Stimulated activated CD4-positive, alpha-beta T cell treated with anti-CD3 and anti-CD28 coated beads, Interleukin-15, amount 100 ng/mL, for 1 hour (primary cell): ENCODE measurements at places on chromosomes 4 and X.

DNA sequence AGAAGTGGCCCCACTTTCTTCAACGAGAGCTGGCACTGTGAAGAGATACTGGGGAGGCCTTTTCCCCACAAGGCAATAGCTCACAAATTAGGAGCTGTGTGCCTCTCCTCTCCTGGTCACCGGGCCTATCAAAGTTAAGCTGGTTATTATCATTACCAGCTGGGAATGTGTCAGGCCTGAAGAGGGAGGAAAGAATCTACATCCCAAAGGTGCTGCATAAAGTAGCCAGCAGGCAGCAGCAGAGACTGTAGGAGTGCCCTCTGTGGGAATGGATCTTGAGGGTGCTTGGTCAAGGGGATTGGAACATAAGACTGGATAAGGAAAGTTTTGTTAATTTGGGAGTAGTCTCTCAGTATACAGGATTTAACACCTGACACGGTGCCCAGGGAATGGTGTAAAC is 9.1 kb upstream of the TMPRSS11D start:
- DNase-seq: no peak

DNA sequence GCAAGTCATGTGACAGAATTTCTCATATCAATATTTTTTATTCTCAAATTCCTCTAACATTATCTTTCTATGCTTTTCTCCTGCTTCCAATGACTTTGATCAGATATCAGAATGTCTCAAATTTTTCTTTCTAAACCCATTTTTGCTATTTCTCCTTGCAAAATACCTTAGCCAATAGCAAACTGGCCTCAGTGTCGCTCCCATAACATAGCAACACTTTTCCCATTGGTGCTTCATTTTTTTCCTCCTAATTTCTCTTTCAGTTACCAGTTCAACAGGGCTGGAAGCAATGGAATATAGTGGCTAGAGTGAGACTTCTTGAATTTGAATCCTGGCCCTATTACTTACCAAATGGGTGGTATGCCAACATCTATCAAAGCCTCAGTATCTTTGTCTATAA is 1091.6 kb downstream of the C4orf33 start:
- DNase-seq: no peak

DNA sequence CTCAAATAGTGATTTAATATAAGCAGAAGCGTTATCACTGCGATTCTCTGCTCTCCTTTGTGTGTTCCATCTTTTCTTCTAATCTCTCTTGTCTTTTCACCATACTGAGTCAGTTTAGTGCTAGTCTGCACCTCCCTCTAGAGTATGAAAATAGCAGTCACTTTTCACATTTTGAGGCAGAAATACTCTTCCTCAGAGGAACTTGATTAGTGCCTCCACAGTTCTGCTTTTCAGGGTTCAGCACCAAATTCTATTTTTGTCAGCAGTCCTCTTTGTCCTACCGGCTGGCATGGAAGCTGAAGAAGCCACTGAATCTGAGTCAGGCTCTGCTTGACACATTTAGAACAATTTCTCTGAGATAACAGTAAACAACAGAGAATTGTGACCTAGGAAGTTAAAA is 49.7 kb upstream of the ANKRD17 start:
- DNase-seq: no peak

DNA sequence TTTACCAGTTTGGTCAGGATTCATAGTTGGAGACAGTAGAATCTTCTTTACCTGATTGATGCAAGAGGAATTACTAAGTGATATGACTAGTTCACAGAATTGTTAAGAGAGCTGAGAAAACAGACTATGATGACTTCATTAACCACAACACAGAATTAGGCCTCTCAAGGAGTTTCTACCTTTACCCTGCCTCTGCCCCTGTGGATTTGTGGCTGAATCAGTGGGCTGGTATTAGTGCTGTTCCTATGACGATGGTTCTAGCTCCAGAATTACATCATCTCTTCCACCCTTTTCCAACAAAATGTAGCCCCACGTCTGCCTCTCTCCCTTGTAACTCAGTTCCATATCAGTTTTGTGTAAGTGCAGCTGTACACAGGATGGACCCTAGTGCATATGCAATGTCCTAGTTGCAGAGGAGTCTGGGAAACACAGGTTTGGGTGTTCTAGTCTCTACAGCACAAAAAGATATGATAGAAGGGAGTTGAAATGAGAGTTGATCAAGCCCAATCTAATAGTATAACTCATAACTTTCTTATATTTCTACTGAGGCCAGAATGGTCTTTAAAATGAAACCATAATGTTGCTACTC is 99.3 kb downstream of the ANXA5 start:
- DNase-seq: no peak

- no peak for DNase-seq
Observed at GRCh38 chr4:114192854-114193253, 213.4 kb upstream of the ARSJ start.

- DNase-seq: no peak
Observed at GRCh38 chrX:44529310-44529709, 13.3 kb downstream of the FUNDC1 start.

- DNase-seq: peak; percentile 52
Observed at GRCh38 chr4:41882625-41883347, 52.4 kb upstream of the TMEM33 start.

GRCh38 chr4:101983835-101984234 is 193.3 kb downstream of the BANK1 start:
- no peak for DNase-seq

DNA sequence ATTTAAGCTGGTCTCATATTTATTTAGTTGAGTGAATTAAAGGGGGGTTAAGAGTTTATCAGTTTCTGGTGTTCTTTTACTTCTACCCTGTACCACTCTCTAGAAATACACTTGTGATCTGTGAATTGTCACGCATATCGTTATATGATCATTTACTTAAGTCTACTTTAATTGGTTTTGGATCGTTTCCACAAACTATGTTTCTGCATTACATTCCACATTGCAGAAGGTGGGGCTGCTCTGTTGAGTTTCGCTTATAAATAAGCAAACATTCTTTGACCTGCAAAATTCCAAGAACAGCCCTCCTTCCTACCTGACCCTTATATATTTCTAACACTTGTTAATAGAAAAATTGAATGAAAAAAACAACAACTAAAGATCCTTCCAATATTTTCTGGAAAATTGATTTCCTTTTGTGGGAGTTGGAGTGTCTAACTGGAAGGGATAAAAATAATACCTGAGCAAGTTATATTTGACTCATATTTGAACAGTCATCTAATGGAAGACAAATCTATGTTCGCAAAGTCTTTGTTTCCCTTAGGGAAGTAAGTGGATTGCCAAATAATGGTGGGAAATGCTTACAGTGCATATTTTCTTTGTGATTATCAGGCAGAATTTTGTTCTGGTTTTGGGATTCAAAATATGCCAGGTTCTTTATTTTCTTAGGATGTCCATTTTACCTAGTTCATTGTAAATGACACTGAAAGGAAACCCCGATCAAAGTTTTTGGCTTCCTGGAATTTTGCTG is 152.7 kb downstream of the RELL1 start:
- no peak for DNase-seq

DNA sequence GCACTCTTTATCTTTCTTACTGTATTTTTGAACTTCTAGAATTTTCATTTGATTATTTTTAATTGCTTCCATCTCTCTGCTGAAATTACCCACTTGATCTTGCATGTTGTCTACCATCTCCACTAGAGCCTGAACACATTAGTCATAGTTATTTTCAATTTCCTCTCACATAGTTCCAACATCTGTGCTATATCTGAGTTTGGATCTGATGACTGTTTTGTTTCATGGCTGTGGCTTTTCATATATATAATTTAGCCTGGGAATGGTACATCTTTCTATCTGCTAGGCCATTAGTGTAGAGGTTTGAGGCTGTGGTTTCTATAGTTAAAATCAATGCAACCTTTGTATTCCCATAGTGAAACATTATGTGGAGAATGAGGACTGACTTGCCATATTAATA is 33.2 kb downstream of the NPY2R start:
- DNase-seq: no peak

GRCh38 chrX:144732588-144732987 is 514.7 kb upstream of the SPANXN1 start:
- no peak for DNase-seq

- no peak for DNase-seq
Observed at GRCh38 chr4:101954975-101955678, 164.6 kb downstream of the BANK1 start.

DNA sequence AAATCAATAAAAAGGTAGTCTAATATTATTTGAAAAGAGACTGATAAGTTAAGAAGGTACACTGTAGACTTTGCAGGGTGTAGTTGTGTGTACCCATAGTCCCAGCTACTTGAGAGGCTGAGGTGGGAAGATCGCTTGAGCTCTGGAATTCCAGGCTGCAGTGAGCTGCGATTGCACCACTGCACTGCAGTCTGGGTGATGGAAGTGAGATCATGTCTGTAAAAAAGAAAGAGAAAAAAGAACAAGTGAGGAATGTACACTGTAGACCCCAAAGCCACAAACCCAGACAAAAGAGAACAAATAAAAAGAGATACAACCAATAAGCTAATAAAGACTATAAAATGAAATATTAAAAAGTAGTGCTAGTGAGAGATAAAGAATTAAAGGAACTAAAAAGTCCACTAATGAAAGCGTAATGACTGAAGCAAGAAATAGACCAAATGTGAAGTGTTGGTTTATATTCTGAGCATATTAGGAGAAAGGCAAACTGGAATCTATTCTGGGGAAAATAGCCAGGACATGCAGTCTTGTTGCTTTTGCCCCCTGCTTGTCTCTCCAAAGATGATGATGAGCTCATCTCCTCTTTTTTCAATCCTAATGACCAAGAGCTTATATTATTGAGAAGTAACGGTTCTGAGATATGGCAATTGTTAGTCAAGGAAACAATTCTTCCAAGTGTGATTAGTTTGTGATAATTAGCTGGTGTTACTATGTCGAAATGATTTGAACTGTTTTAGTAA is 19.1 kb downstream of the GSX2 start:
- no peak for DNase-seq

GRCh38 chrX:28756647-28757046 is 169.4 kb downstream of the IL1RAPL1 start:
- no peak for DNase-seq

GRCh38 chr4:13143222-13144070 is 340.7 kb downstream of the RAB28 start:
- no peak for DNase-seq

GRCh38 chr4:140351093-140352075 is 22.1 kb upstream of the SCOC start:
- DNase-seq: no peak

- no peak for DNase-seq
Observed at GRCh38 chrX:65522739-65523372, 11.7 kb downstream of the LAS1L start.

DNA sequence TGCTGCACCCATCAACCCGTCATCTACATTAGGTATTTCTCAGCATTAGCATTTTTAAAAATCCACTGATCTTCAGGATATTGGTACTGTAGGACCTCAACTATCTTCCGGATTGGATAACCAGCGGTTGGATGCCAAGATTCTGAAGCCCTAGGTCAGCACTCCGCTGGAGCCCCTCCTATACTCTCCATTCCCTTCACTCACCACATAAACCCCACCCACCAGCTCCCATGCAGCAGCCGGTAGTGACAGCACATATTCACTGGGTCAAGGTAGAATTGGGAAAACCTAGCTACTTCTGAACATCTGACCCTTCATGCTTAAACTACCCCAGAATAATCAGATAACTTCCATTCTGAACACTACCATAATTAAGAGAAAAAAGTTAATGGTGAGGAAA is 134.9 kb downstream of the CORIN start:
- DNase-seq: no peak

DNA sequence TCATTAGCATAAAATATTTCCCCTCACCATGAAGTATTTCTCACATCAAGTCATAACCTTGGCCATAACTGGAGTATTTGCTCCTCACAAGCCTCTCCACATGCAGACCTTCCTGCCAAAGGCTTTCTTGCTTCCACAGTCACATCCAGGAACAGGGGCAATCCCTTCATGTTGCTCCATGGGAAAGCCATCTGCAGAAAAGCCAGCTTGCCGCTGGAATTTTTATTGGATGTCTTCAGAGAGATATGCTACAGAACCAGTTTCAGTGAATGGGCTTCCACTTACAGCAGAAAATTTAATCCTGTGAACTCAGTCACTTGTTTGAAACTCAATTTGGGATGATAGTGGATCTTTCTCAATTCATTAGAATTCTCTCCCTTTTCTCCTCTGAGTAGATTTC is 3.2 kb upstream of the CDKN2AIP start:
- no peak for DNase-seq

- DNase-seq: no peak
Observed at GRCh38 chr4:147629783-147630730, 12.9 kb downstream of the TMEM184C start.

GRCh38 chrX:65667503-65668376 is at the start of gene MSN:
Gene MSN (plus strand): TSS chrX:65667654. CDS start chrX:65667842, 188 bp downstream.
- DNase-seq: peak; percentile 63

- no peak for DNase-seq
Observed at GRCh38 chrX:129585691-129586090, 45.6 kb downstream of the OCRL start.

DNA sequence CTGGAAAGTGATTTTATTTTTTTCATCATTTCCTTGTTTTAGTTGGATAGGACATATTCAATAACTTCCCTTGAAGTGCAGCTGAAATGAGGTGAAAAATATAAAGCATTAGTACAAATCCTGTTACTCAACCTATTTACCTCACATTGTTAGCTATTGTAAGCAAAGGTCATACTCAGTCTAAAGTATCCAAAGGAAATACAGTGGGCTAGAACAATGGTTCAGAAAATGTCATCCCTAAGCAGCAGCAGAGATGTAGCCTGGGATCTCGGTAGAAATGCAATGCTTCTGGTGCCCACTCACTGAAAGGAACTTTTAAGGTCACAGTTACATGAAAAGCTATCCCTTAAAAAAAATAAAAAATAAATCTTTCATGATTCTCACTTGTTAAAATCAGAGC is 300.6 kb downstream of the PPP4R3C start:
- no peak for DNase-seq

- DNase-seq: no peak
Observed at GRCh38 chr4:116302990-116303735, 782.2 kb downstream of the TRAM1L1 start.

GRCh38 chr4:4344915-4345527 is 41.9 kb upstream of the NSG1 start:
- no peak for DNase-seq

DNA sequence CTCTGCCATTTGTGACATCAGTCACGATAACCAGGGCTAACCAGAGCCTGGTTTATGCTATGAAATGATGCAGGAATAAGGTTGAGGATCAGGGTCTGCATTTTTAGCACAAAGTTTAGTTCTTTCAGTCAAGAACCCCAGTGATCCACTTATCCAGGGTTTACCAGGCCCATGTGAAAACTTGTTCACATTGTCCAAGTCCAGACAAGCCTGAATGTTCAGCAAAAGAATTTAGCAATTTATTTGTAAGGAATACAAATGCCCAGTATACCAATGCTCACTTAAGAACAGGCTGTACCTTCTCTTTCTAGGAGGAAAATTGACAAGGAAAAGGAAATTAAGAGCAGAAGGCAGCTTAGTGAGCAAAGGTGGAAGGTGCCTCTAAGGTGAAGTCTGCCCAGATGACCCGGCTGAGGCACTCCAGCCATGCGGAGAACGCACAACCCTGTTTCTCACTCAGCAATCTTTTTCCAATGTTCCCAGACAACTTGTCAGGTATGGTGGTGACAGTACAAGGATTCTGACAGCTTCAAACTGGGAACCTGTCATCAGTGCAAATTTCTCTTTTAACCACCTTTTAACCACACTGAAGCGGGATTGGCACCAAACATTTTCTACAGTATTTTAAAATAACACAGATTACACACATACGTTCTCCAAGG is 54.0 kb downstream of the TBC1D9 start:
- DNase-seq: no peak

GRCh38 chrX:15017491-15017890 is 144.3 kb downstream of the MOSPD2 start:
- DNase-seq: no peak
